ENCODE measurements at places on chromosomes 12 and 14.

DNA sequence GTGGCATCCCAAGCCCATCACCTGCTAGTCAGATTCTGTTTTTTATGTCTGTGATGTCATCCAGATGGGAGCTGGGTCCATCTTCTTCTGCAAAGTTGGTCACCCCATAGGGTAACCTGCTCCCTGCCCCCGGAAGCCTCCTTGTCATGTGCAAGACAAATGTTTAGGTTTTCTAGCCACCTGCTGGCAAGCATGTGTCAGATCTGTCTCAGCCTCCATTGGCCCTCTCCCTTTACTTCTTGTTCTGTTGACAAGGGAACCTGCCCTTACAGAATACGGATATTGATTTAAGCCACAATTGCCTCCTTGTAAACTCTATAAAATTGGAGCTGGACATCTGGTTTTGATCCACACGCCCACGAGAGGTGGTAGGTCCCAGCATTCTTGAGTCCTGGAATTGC lies 7.5 kb downstream of the NTF3 start:
- no peak for ATAC-seq

- ATAC-seq: no peak
Measured at GRCh38 chr12:89756194-89756584, 47.6 kb upstream of the ATP2B1 start.

DNA sequence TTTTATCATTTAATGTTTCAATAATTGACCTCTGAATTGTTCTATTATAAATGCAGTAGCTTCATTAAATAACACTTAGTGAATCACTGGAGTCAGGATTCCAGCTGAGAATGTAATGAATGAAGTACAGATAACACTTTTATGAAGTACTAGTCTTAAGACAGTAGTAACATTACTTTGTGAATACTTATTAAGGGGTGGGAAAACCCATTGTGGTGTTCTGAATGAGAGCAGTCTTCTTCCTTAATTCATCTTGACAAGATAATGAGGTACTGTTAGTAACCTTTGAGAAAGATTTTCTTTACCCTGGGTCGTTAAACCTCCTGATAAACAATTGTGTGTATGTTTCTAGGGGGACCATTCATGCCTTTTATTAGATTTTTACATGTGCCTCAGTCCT lies 12.7 kb downstream of the NUP107 start:
- no peak for ATAC-seq

- no peak for ATAC-seq
Measured at GRCh38 chr12:129657179-129657578, 246.6 kb downstream of the TMEM132D start.

DNA sequence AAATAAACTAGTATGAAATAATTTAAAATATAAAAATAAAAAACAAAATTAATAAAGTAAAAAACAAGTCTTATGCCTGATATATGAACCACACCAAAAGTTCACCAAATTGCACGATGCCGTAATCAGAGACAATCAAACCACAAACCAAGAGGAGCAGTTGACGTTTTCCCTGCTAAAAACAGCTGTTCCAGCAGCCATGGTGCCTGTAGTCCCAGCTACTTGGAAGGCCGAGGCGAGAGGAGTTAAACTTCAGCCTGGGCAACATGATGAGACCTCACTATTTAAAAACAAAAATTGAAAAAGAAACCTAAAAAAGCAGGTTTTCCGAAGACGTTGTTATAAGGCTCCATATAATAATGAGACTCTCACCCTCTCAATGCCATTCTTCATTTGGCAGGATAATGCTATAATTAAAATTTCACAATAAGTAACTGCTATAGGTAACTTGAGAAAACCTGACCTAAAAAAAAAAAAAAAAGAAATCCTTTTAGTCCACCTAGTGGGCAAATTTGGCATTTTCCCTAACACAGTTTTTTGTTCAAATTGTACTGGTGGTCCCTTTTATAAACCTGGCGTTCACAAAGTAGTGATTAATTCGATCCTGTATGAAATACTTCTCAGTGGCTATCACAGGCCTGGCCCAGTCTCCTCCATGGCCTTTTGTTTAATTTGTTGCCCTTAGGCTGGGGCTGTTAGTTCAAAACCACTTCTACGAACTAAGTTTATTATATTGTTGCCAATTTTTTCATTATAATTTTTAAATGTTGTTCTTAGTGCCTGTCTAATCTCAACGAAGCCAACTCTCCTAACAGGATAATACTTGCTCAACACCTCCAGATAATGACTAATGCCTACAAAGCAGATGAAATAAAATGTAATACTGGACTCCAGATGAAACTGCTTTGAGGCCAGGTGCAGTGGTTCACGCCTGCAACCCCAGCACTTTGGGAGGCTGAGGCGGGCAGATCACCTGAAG lies 62.1 kb downstream of the TNFAIP2 start:
- no peak for ATAC-seq

DNA sequence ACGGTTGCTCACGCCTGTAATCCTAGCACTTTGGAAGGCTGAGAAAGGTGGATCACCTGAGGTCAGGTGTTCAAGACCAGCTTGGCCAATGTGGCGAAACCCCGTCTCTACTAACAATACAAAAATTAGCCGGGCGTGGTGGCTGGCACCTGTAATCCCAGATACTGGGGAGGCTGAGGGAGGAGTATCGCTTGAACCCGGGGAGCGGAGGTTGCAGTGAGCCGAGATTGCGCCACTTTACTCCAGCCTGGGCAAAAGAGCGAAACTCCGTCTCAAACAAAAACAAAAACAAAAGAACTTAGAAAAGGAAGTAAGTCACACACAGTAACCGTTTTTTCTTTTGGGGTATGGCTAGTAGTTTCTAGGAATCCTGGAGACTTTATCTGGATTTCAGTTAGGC lies 1.7 kb upstream of the PALS1 start:
- no peak for ATAC-seq

DNA sequence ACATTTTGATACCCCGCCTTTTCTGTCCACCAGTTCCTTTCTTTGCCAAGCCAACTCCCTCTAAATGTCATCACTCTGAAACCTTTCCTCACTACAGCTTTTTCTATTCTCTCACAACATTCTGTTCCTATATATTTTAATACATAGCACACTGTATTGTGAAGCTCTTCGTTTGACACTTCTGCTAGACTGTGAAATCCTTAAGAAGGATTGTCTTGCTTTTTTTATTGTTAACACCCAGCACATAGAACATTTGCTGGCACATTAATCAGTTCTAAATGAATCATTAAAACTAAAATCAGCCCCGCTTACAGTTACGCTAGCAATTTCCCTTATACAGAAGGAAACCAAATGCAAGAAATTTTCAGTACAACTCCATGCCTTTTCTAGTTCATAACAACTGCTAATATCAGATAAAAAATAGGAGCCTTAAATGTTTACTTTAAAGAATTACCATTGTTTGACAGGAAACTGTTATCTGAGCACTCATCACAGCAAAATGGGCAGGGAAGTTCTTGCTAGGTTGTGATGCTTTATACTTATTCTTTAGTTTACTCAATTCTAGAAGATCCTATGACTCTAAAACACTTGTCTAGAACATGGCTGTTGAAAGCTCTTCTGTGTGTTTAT lies 93.5 kb downstream of the PPP1R12A start:
- no peak for ATAC-seq

DNA sequence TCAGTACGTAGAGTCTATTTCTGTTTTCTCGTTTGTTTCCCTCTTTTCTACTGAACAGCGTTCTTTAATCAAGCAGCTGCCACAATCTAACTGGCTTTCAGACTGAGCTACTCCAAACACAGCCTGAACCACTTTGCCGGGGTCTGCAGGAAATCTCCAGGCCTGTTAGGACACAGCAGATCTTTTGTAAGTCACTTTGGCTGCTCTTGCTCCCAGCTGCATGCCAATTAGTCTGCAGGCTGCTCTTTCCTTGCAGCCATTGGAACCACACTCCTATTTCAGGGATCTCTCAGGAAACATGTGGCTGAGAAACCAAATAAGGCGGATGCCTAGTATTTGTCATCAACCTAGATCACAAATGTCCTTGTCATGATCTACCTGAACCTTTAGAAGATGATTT lies 73.6 kb downstream of the TMTC1 start:
- ATAC-seq: peak; percentile 40

Data from SK-N-SH treated with all-trans-retinoic acid at 6 μM for 48 hours (cell line).